CD4-positive, alpha-beta T cell treated with Interleukin-15 for 4 hours (primary cell): ENCODE measurements at places on chromosomes 6 and 20.

DNA sequence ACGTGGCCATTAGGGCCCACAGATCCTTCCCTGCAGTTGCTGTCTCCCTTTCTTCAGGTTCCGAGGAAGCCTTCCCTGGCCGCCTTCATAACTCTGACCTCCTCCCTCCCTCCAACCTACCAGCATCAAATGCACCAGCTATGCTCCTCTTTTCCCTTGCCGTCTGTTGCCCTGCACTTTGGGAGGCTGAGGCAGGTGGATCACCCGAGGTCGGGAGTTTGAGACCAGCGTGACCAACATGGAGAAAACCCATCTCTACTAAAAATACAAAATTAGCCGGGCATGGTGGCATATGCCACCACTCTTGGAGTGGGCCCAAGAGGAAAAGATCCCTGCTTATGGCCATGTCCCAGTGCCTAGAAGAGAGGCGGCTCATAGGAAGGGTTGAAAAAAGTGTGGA is 31.8 kb downstream of the RNASET2 start:
- DNase-seq: no peak

DNA sequence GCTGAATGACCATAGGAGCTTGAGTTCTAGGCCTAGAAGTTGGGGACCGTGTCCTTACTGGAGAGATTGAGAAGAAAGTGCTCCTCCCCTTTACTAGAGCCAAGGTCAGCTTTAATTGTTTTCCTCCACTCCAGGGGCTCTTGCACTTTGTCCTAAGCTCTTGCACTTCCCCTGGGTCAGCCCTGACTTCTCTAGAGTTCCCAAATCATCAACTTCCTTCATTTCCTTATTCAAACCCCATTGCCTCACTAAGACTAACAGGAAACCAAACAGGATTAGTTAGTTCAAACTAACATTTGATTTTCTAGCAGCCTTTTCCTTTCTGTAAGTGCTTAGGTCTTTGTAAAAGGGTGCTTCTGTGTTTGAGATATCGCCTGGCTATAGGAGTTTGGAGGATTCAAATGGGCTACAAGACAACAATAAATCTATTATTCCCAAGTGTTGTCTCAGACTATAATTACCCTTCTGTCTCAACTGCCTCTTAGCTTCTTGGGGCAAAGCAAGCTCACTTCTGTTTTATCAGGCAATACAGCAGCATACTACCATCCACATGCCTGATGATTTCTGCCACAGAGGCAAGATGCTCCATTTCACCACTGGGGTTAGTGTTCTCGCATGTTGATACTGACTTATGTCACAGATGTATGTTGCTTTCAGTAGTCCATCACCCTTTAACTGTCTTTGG is 12.8 kb upstream of the DTNBP1 start:
- no peak for DNase-seq

- DNase-seq: no peak
Measured at GRCh38 chr6:33875696-33876095, 71.9 kb upstream of the MLN start.

- DNase-seq: no peak
Measured at GRCh38 chr20:60715172-60715571, 536.9 kb upstream of the CDH4 start.

GRCh38 chr6:82337688-82338257 is 25.8 kb upstream of the TPBG start:
- DNase-seq: no peak

- no peak for DNase-seq
Measured at GRCh38 chr6:16134430-16134829, 5.5 kb downstream of the MYLIP start.

GRCh38 chr20:32416206-32416605 is 58.1 kb downstream of the ASXL1 start:
- no peak for DNase-seq

DNA sequence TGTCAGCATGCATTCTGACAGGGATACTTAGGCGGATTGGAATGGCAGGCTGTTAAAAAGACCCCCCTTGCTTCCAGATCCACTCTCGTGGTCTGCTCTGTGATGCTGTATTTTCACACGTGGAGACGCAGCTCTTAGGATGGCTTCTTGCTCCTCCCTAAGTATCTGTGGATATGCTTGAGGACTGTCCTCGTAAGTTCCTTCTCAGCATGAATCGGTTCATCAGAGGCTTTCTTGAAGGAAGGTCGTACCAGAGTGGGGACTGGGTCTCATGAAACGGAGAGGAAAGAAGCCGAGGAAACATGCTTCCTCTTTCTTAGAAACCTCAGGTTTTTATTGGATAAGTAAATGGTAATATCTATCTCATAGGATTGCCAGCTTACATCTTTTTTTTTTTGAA is 220.4 kb downstream of the FARS2 start:
- no peak for DNase-seq
